IPS DF 6.9 (cell line): ENCODE measurements at places on chromosomes 3 and 15.

- DNase-seq: no peak
Observed at GRCh38 chr3:154762486-154762885, 317.6 kb upstream of the MME start.

GRCh38 chr3:46966811-46967210, 9.7 kb downstream of the CCDC12 start:
- DNase-seq: no peak

- DNase-seq: no peak
Observed at GRCh38 chr3:170383567-170383966, 26.1 kb downstream of the SKIL start.

GRCh38 chr15:35560870-35561269, 14.9 kb upstream of the DPH6 start:
- no peak for DNase-seq

DNA sequence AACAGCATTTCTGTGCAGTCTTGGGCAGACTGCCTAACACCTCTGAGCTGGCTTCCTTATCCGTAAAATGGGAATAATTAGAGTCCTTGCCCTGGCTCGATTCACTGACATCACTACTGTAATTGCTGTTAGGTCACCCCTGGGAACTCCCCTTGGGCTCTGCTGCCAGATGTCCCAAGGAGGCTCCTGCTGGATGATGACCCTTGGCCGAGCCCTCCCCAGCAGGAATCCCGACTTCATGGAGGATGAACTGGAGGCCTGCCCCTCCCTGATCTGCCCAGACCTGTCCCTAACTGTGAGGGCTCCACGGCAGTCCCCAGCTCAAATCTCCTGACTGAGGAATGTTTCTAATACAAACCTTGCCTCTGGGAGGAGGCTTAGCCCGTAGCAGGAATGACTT, 18.0 kb downstream of the ESYT3 start:
- DNase-seq: no peak

DNA sequence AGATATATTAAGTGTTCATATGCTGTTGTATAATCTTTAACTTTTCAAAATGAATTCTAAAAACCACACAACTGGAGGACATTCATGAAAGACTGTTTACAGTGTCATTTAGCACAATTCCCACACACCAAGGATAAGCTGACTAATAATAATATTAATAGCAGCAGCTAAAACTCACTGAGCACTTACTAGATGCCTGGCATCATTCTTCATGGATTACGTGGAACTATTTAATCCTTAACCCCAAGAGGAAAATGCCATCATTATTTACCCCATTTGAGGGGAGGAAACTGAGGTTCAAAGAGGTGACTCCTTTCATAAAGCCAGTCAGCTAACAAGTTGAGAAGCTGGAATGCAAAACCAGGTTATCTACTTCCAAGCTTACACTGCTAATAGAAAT, 77.0 kb downstream of the TMEM108 start:
- DNase-seq: no peak

GRCh38 chr3:105385819-105386508, 19.3 kb downstream of the ALCAM start:
- no peak for DNase-seq

- no peak for DNase-seq
Observed at GRCh38 chr15:59567324-59567723, 44.3 kb upstream of the GCNT3 start.

- DNase-seq: no peak
Observed at GRCh38 chr3:66675366-66675765, 174.5 kb upstream of the LRIG1 start.

DNA sequence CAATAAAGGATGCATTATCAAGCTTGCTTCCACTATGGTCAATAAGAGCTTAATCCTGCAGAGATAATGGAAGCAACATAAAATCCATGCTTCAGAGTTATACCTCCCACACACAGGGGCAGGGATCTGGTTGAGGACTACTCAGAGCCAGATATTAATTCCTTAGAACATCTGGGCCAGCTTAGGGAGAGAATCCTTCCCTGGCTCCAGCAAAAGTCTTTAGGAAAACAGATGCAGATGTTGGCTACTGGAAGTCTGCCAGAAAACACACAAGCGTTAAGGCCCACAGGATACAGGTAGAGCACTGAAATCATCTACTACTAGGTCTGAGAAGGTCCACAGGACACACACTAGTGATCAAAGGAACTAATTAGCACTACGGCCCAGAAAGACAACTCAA, 25.2 kb downstream of the TMEM202 start:
- DNase-seq: no peak

GRCh38 chr3:148911592-148911991, 46.5 kb downstream of the CPA3 start:
- DNase-seq: no peak

- no peak for DNase-seq
Observed at GRCh38 chr3:192904632-192905289, 12.9 kb downstream of the MB21D2 start.

- no peak for DNase-seq
Observed at GRCh38 chr3:55169608-55170072, 241.8 kb upstream of the LRTM1 start.

DNA sequence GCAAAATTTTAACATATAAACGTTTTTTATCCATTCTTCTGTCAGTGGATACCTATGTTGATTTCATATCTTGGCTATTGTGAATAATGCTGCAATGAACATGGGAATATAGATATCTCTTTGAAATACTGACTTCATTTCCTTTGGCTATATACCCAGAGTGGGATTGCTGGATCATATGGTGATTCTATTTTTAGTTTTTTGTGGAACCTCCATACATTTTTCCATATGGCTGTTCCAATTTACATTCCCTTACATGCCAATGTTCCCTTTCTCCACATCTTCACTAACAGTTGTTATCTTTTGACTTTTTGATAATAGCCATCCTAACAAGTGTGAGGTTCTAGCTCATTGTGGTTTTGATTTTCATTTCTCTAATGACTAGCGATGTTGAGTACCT, 344.6 kb downstream of the EPHA3 start:
- no peak for DNase-seq

- DNase-seq: no peak
Observed at GRCh38 chr3:172815857-172816256, 65.3 kb downstream of the ECT2 start.

GRCh38 chr3:20185679-20186599, at the start of gene SGO1:
Gene SGO1, minus strand, starts transcription at chr3:20186206. Its CDS starts 2,179 bp downstream, at chr3:20184027.
- peak; percentile 91 for DNase-seq

- DNase-seq: no peak
Observed at GRCh38 chr15:66996094-66996493, 69.3 kb upstream of the SMAD3 start.

GRCh38 chr3:190722181-190722905, 140.2 kb downstream of the GMNC start:
- DNase-seq: no peak

DNA sequence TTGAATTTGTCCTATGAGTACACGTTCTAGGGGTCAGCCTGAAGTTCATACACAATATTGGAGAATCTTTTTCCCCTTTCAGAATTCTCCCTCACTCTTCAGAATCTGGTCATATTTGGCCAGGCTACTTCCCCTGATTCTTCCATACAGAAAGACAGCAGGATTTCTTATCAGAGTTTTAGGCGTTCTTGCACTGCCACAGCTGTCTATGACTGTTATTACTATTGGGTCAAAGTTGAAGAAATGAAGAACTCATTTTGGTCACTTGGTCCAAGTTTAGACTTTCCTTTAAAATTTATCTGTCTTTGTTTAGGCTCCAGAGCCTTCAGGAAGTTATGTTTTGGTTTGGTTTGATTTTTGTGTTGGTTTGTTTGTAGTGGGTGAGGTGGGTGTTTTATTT, 12.0 kb downstream of the TEX55 start:
- DNase-seq: no peak

DNA sequence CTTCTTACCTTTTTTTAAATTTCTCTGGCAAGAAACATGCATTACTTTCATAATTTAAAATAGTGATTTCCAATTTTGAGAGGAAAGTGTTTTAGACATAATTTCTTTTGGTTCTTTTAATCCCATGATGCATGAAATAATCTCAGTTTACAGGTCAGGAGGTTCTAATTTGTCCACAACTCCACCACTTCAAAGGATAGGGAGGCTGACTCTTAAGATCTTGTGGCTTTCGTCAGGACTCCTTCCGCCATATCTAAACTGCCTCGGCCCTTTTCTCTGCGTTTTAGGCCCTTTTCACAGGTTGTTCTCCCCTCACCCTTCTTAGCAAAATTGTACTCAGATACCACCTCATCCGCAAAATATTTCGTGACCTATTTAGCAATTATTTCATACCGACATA, 8.0 kb downstream of the DYNC1LI1 start:
- DNase-seq: no peak

DNA sequence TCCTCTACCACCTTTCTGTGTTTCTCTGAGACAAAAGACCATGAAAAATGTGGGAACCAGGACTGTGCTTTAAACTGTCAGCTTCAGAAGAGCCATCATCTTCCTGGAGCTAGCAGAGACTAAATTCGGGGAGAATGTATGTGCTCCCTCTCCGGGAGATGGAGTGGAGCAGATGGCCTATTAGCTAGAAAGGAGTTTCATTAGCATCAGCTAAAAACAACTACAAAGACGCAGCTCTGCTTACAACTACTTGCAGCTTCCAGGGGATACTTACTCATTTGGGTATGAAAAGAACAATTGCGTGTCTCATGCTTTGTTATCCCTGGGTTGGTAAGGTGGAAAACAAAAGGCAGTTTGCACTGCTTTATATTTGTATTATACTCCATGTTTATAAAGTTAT, 159.6 kb downstream of the MFSD1 start:
- DNase-seq: no peak

DNA sequence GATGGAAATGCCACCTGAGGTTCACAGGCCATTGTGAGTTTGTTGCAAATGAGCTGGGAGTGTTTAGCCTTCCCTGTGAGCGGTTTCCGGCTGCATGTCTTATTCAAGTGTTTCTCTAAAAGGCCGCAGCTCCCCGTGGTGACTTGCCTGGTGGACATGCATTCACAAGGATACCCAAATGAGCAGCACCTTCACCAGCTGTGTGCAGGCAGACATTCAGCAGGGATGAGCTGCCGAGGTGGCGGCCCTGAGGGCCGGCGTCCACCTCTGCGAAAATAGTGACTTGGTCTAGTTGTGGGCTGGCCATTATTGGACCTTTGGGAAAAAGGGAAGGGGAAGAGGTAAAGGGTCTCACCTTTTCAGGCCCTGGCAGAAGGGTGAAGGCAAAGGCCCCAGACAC, 23.4 kb downstream of the SPSB4 start:
- DNase-seq: peak; percentile 75

GRCh38 chr3:197424266-197424665, 125.9 kb upstream of the DLG1 start:
- DNase-seq: no peak

- no peak for DNase-seq
Observed at GRCh38 chr15:41331833-41332193, 578 bp downstream of the OIP5 start.

DNA sequence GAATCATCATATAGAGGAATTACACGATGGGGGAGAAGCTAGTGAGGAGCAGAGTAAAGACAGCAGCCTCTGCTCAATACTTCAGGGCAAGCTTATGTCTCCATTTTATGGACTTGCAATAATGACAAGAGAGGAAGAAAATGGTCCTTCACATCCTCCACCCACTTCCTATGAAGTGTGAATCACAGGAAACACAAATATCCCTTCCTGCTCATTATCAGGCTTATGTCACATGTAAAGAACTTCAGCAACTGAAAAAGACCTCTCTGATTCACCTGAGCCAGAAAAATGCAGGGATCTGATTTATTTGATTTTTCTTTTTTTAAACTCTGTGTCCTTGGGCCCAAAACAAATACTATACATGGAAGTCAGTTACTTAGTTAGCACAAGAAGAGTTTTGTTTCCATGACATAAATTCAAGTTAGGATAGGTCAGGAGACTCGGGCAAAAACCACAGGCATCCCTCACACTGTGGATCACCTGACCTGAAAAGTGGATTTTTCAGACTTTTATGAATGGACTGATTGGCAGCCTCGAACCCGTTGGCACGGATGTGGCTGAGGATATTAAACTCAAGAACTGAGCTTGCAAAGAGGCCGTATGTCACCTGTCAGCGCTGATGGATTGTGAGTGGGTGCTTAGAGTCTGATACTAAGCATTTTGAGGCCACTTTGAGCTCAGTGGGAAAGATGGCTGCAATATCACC, 620.8 kb upstream of the MDFIC2 start:
- DNase-seq: no peak

DNA sequence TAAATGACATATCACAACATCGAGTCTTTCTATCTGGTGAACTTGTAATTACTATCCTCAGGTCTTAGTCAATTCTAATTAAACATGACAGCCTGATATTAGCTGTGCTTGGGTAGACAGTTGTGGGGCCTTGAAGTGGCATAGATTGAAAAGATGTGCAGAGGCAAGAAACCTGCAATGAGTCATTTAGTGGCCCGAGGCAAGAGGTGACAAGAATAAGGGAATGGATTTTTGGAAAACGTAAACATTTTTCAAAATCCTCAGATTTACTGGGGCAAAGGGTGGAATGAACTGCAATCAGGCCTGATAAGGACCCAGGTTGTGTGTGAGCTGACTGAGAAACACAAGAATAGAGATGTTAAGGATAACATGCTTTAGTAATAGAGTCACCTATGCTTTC, 29.5 kb upstream of the ULK4 start:
- DNase-seq: no peak

DNA sequence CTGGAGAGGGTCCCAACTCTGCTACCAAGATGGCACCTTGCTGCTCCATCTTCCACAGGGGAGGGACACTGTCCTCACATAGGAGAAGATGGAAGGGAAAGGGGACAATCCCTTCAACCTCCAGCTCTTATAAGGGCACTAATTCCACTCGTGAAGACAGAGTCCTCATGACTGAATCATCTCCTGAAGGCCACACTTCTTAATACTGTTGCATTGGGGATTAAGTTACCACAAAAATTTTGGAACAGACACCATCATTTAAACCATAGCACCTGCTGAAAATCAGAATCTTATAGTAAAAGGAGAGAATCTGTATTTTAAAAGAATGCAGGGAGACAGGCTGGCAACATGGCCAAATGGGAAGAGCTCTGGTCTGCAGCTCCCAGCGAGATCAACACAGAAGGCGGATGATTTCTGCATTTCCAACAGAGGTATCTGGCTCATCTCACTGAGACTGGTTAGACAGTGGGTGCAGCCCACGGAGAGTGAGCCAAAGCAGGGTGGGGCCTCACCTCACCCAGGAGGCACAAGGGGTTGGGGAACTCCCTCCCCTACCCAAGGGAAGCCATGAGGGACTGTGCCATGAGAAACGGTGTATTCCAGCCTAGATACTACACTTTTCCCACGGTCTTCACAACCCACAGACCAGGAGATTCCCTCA, 69.4 kb upstream of the LIPC start:
- DNase-seq: no peak

DNA sequence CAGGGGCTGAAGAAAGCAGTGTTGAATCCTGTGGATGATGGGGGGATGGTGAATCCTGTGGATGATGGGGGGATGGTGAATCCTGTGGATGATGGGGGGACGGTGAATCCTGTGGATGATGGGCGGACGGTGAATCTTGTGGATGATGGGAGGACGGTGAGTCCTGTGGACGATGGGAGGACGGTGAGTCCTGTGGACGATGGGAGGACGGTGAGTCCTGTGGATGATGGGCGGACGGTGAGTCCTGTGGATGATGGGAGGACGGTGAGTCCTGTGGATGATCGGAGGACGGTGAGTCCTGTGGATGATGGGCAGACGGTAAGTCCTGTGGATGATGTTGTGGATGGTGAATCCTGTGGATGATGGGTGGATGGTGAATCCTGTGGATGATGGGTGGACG, 170.7 kb downstream of the SV2B start:
- no peak for DNase-seq
